ENCODE measurements at places on chromosomes 16 and 17.

GRCh38 chr17:80212962-80213642, 7.0 kb downstream of the SGSH start:
- DNase-seq: no peak

- DNase-seq: no peak
Measured at GRCh38 chr16:53773881-53774280, 69.9 kb downstream of the FTO start.

DNA sequence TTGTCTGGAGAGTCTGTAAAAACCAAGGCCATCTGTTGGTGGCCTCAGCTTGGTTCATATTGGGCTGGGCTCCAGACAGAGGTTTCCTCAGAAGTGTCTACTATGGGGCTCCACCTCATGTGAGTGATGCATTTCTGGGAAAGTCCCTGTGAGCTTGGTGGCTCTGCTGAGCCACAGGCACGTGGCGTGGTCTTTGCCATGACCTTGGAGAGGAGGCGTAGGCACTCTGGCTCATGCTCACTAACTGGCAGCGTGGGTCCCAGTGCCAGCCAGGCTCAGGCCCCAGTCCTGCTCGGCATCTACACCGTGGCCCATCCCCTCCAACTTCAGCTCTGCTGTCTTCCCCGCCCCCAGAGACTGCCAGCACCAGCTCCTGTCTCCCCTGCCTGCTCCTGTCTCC, 10.7 kb upstream of the SMTNL2 start:
- DNase-seq: no peak

GRCh38 chr17:41351177-41351576, 549 bp upstream of the KRT33A start:
- no peak for DNase-seq

- no peak for DNase-seq
Measured at GRCh38 chr17:38750312-38751121, 2.0 kb upstream of the PSMB3 start.

GRCh38 chr17:79977708-79978547, 57.7 kb downstream of the TBC1D16 start:
- no peak for DNase-seq

Measured in stimulated activated CD4-positive, alpha-beta T cell treated with anti-CD3 and anti-CD28 coated beads, Interleukin-15, amount 100 ng/mL, for 1 hour (primary cell).